HCT116 (cell line): ENCODE measurements at places on chromosomes 13 and 19.

DNA sequence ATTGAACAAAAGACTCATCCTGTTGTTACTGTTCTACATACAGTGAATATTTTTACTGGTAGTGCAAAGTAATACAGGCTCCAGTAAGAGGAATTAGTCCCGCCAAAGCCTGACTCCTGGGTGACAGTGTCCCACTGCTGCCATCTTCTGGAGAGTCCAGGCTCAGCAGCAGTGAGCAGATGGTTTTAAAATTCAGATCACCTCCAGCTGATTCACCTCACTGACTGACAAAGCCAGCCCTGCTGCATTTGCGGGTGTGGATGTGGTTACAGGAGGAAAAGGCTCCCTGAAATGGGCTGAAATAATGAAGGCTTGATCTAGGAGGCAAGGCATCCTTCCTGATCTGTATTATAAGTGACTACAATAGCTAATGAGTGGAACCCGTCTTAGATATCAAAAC, 18.3 kb downstream of the PABPC3 start:
- peak; percentile 59 for DNase-seq

- DNase-seq, result no peak
Measured at GRCh38 chr13:94483970-94484369, 4.5 kb upstream of the DCT start.

GRCh38 chr13:42038661-42039456, 9.6 kb upstream of the DGKH start:
- no peak for DNase-seq

DNA sequence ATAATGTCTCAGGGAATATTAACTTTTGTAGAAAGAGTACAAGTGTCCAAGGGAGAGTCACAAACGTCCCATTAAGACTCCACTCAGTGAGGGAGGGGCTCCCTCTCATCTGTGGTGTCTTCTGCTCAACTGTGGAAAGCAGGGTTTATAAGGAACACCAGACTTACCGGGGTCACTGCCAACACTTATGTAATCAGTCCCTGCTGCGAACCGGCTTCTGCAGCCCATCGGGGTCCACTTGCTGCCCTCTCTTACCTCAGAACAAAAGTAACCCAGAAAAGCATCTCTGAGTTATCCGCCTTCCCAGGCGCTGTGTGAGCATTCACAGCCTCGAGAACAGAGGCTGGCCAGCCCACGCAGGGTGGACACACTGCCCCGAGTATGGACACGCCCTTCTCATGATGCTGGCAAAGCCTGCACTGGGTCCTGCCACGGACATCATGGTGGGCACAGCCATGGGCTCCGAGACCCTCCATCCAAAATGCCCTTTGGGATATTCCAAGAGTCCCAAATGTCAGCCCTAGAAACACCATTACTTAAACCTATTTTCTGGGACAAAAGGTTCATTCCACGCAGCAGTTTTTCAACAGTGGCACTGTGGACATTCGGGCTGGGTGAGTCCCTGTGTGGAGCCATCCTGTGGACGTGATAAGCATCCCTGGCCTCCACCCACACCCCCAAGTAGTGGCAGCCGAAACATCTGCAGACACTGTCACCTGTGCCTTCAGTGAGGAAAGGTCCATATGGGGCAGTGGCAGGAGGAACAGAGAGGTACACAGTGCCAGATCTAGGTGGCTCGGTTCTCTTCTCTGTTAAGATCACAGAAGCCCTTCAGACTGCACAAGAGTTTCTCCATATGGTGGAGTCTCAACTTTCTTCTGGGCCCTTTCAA, 63.9 kb downstream of the STK24 start:
- no peak for DNase-seq

DNA sequence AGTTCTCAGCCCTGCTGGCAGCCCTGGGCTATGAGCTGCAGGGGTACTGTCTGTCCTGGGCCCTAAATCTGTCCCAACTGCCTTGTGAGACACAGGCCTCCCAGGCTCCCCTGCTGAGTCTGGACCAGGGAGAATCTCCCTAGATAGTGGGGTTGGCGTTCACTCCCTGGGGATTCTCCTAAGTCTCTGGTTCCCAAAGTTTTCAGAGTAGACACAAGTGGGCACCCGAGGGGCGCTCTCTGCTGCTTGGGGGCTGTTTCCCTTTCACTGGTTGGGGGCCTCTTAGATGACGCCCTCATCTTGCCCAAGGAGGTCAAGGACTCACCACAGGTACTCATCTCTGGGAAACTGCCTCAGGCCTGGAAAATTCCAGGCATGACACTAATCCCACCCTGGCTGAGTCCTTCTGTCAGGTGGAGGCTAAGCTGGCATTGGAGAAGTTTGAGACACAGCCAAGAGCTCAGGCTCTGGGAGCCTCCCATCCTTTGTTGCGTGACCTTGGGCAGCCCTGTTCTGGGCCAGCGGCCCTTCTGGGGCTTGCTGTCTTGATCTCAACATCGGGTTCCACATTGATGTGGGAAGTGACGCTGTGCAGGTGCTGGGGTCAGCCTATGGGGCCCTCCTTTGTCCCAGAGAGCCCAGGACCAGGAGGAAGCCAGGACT, 3.9 kb downstream of the RPL18A start:
- no peak for DNase-seq

DNA sequence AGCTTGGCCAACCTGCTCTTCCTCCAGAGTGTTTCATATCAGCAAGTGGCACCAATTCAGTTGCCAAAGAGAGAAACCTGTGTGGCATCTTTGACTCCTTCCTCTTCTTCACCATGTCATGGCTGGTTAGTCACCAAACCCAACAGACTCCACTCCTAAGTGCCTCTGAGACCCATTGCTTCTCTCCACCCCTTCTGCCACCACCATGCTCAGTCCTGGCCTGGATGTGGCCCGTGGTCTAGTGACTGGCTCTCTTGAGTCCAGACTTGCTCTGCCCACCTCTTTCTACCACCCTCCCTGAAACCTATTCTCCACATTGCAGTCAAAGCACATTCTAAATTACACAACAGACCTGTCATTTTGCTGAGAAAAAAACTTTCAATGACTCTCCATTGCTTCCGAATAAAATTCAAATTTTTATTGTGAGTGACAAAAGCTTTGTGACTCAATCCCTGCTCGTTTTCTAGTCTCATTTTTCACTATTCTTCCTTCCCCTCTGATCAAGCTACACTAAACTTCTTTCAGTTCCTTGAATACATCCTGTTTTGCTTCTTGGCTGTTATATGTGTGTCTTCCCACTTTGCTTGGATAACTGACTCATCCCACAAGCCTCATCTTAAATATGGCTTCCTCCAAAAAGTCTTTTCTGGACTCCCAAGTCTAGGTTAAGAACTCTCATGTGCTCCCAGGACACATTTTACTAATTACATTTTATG, 12.0 kb upstream of the TNFSF11 start:
- DNase-seq, result no peak

DNA sequence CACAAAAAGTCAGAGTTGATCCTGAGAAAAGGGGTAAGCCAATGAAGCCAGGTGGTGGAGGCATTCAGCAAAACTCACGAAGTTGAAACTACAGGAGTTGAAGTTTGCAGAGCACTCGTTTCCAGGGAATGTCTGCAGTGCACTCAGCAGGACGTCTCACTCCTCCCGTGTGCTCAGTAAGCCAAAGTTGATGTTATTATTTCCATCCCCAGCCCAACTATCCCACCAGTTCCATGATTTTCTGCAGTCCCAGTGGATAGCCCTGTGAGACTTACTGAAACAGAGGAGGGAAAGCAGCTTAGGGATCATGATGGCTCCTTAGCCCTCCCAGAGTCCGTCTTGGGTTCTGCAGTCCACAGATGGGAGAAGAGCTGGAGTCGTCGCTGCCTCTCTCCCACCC, at the start of gene TARM1:
TARM1 (minus strand) TSS at position 334 of the 400 bp plus-strand sequence; CDS start at position 309, 25 bp downstream.
- DNase-seq, result no peak

DNA sequence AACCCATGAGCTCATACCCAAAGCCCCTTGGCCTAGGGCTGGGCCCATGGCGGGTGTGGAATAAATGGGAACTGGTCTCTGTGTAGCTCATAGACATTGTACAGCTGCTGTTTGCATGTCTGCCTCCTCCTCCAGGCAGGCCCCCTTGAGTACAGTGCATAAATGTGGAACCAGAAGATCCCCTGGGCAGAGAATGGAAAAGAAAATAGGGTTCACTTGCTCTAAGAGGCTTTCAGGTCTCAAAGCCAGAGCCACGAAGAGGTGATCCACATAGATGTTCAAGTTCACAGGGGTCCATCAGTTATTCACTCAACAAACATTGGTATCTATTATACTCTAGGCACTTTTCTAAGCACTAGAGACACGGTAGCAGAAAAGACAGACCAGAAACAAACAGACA, 79.2 kb upstream of the CACNA1A start:
- DNase-seq, result no peak

DNA sequence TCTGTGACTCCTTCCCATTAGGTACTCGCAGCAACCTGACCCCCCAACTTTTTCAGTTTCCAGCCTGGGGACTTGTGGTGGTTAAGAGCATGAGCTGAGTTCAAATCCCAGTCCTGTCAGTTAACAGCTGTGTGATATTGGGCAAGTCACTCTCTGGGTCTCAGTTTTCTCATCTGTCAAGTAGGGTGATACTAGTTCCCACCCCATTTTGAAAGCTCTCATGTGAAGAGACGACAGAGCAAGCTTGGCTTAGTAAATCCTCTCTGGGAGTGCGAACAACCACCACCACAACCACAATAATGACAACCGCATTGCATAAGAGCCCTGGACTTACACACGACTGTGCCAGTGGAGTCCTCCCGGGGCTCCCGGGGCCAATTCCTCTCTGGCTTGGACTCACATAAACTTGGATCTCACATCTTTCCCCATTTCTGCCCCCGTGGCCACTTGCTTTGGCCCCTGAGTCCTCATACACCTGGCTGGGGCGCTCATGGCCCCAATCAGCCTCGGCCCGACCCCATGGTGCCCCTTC, 454 bp downstream of the BLVRB start:
- DNase-seq, result no peak

- DNase-seq, result no peak
Measured at GRCh38 chr19:6247007-6247288, 32.8 kb downstream of the MLLT1 start.

- no peak for DNase-seq
Measured at GRCh38 chr13:84296401-84296800, 414.1 kb upstream of the SLITRK1 start.

- no peak for DNase-seq
Measured at GRCh38 chr13:53121919-53122318, 93.3 kb downstream of the OLFM4 start.

DNA sequence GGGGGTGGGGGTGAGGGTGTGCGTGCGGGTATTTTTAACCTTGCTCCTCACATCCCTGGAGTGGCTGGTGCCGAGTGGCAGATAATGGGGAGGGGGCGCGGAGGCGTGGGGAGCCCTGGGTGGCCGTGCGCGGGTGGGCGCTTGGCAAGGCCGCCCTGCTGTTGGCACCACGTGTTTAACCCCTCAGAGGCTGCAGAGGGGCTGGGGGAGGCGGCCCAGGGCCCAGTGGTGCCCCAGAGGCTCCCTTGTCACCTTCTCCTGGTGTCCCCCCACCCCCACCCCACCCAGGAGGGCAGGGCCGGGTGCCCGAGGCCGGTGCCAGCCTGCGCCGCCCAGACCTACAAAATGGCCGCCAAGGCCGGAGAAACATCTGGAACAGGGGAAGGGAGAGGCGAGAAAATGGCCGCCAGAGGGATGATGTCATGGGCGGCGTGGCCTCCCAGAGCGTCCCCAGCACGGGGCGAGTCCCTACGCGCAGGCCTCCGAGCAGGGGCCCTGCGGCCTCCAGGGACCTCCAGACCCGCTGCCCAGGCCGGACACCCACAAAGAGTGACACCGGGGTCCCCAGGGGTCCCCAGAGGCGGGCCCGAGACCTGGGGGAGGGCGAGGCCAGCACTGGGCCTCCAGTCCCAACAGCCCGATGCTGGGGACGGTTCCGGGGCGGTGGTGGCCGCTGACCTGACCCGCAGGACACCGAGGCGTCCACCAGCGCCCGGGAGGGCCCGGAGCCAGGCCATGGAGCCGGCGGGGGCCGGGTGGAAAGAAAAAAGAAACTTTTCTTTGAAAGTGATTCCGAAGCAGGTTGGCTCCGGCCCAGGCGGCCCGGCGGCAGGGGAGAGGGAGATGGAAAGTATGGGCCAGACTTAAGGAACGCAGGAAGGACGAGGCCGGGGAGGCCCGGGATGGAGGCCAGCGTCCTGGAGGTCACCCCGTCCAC, 38.2 kb downstream of the NFIC start:
- DNase-seq, result no peak

GRCh38 chr13:66111628-66112027, 1118.5 kb downstream of the PCDH9 start:
- no peak for DNase-seq

- no peak for DNase-seq
Measured at GRCh38 chr19:46347985-46348384, 1.1 kb downstream of the PPP5C start.

- peak; percentile 59 for DNase-seq
Measured at GRCh38 chr13:111005364-111005763, 90.5 kb upstream of the ANKRD10 start.

- no peak for DNase-seq
Measured at GRCh38 chr19:17848595-17849292, 962 bp upstream of the JAK3 start.

DNA sequence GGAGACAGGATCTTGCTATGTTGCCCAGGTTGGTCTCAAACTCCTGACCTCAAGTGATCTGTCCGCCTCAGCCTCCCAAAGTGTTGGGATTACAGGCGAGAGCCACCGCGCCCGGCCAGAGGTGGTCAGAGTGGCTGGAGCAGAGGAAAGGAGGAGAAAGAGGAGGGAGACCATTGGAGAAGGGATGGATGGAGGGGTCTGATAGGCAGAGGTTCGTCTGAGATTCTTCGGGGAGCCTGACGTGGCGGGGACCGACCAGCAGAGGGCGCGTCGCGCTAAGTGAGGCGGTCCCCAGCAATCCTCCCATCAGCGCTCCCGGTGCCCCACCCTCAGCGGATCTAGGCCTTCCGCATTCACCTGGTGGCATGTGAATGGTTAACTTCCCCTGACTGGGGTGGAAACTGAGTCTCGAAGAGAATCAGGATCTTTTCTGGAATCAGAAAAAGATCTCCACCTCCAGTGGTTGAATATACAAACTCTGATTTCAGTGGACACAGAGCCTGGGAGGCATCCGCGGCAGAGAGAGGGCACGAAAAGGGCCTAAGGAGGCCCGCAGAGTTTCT, 8.8 kb downstream of the GTPBP3 start:
- DNase-seq, result peak; percentile 60

DNA sequence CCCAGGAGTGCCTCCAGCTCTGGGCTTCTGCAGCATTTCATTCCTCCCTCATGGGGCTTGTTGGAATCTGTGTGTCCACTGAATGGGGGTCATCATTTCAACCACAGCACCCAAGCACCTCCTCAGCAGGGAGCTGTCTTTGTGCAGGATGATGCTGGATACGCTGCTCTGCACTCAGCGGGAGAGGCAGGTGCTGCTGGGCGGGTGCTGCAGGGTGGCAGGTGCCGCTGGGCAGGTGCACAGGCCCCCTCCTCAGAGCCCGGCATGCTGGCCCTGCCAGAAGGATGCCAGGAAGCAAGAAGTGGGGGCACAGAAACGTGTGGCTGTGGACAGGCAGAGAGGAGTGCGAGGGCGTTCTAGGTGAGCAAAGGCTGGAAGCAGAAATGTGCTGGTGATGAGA, 121.8 kb upstream of the VSTM2B start:
- no peak for DNase-seq

GRCh38 chr13:29472332-29472961, 123.0 kb downstream of the SLC7A1 start:
- peak; percentile 63 for DNase-seq
